Esophagus muscularis mucosa (tissue), 4 donors: ENCODE measurements at places on chromosomes 6 and 20.

DNA sequence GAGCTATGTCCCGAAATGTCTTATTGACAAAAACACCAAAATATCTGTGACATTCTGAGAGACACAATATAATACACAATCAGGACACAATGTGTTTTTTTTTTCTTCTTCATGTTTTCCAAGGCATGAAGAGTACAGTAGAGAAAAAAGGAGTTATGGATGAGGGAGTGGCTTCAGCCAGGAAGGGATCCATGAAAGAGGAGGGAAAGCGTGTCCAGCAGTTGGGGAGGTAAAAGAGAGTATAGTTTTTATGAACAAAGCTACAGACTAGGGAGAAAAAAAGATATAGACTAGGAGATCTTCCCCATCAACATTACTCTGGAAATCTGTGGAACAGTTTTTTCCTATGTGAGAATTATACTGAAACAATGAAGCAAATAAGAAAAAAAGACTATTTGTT, 38.9 kb upstream of the PRIM2 start:
- DNase-seq = no peak

DNA sequence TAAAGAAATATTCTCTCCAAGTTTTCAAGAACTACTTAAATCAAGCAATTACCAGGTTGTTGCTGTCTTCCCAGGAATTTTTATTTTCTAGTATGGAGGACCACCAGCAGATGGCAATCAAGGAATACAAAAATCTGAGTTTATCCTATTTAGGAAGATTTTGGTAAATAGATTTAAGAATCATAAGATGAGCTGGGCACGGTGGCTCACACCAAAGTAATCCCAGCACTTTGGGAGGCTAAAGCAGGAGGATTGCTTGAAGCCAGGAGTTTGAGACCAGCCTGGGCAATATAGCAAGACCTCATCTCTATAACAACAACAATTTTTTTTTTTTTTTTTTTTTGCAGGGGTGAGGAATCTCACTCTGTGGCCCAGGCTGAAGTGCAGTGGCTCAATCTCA, 19.3 kb upstream of the SEC63 start:
- DNase-seq = no peak

- DNase-seq = no peak
These were observed at the start of gene SNAP91 for GRCh38 chr6:83708970-83709747. Gene SNAP91, minus strand, starts transcription at chr6:83709101. Its CDS starts 1,174 bp downstream, at chr6:83707927.

DNA sequence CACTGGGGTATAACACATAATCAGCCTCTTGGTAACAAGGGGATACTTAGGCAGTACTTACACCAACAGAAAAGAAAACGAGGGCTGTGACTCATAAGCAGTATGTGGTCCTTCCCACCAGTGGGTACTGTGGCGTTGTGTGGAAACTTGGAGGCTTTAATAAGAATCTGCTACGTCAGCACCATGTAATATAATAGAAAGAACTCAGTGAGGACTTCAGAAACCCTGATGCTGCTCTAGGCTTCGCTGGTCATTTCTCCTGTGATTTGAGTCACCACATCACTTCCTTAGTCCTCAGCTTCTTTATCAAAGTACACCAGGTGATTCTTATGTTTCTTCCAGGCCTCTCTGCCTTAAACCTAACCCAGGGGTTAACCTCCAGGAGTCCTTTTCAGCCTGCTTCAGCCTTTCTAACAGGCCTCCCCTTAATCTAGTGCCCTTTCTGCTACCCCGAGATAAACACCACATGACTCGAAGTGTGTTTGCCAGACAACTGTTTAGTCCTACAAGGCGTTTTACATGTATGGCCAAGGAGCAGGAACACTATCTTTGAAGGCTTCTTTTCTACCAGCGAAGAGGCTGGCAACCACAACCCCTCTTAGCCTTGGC, 68.5 kb downstream of the FYN start:
- no peak for DNase-seq

DNA sequence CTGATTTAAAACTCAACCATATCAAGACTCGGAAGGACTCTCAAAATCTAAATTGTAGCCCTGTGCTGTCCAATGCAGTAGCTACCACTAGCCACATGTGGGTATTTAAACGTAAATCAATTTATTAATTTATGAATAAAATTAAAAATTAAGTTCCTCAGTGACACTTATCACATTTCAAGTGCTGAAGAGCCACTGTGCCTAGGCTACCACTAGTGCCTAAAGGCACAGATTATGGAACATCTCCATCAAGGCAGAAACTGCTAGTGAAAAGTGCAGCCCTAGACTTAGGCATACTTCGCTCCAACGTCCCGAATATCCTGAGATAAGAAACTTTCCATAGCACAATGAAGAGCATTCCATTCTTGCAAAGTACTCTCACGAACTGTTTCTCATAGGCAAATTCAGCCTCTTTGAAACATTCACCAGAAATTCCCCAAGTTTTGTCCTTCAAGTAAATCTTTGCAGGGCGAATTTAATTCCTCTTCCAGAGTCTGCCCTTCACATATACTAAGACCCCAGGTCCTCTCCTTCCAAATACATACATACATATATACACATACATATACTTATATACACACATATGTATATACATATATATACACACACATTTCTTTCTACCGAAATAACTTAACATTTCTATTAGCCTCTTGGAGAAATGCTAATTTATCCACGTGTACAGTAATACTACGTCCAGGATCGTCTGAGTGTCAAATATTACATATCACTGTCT, 1.3 kb downstream of the SUPT3H start:
- DNase-seq = no peak
